ENCODE measurements at places on chromosomes 12 and 14.

- DNase-seq = no peak
Observed at GRCh38 chr12:5665615-5666014, 233.7 kb downstream of the NTF3 start.

DNA sequence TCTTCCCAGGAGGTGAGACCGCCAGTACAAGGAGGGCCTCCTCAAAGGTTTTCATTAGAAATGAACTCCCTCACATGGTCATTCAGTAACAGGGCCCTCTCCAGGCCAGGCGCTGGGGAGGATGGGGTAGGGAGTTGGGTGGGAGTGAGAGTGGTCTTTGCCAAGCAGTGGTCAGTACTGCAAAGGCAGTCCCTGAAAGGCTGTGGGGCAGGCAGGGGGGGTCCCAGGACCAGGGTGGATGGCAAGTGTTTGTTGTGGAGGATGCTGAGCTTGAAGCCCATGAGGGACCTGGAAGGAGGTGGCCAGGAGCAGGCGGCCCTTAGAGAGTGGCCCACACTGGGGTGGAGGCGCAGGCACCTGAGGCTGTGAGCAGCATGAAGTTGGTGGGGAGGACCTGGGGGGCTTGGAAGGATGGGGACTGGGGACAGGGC lies 26.1 kb downstream of the CEP170B start:
- DNase-seq = no peak

GRCh38 chr14:96953087-96953874 lies 156.1 kb downstream of the VRK1 start:
- DNase-seq = no peak

DNA sequence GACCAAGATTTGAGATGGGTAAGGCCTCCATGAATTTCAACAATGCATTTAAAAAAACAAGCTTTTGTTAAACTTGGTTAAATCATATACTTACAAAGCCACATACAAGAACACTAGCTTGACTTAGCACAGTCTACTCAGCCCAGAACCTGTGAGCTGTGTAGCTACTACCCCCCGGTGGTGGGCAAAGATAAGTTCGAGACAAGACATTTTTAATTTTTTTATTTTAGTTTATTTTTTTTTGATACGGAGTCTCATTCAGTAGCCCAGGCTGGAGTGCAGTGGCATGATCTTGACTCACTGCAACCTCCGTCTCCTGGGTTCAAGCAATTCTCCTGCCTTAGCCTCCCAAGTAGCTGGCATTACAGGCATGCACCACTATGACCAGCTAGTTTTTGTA lies 3.7 kb upstream of the NECAP1 start:
- peak; percentile 52 for DNase-seq

- DNase-seq = no peak
Observed at GRCh38 chr12:98533723-98534251, 18.4 kb downstream of the TMPO start.

- DNase-seq = no peak
Observed at GRCh38 chr14:55256586-55256985, 14.6 kb upstream of the FBXO34 start.

- peak; percentile 74 for DNase-seq
Observed at GRCh38 chr14:100383727-100384158, 60.6 kb downstream of the SLC25A47 start.

- peak; percentile 41 for DNase-seq
Observed at GRCh38 chr14:92584816-92585215, 71.2 kb downstream of the RIN3 start.

All from inflammatory macrophage treated with lipopolysaccharide for 1 hour (primary cell).